CD4-positive, alpha-beta T cell treated with Interleukin-6 at 100 ng/mL for 8 hours (primary cell): ENCODE measurements at places on chromosomes 1 and 21.

- no peak for DNase-seq
These were observed 108.2 kb downstream of the CLEC20A start for GRCh38 chr1:178388418-178389145.

DNA sequence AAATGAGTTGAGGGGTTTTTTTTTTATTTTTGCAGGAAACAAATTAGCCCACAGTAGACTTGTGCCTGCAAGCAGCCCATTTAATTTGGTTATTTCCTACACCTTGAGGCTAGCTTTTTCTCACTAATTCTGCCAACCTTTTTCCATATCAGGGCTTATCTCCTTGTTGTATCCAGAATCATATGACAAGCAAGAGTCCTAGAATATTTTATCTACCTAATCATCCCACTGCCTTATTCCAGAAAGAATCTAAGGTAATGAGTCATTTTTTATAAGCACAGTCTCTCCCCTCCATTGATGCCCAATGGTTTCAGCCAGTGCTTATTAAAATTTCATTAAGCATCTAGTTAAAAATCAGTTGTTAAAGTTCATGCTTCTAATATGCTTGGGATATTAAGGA lies 324.1 kb downstream of the BARHL2 start:
- DNase-seq: no peak

DNA sequence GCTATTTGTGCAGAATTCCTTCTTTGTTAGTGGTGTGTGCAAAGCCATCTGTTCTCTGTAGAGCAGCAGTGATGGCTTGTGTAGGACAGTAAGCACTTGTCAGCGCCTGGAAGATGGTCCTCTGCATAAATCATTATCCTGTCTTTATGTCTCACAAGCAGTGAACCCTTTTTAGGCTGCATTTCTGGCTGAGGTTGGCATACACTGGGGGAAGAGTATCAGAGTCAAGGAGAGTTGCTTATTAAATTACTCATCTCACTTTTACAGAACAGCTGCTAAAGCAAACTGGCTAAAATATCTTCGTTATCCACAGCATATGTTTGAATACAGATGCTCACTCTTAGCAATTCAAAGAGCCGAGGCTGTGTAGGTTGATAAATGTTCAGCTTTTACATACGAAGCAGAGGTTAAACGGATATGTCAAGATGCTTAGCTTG lies 54.6 kb upstream of the NCAM2 start:
- DNase-seq: no peak

- DNase-seq: no peak
These were observed 75.5 kb downstream of the PSMG1 start for GRCh38 chr21:39107739-39108138.

DNA sequence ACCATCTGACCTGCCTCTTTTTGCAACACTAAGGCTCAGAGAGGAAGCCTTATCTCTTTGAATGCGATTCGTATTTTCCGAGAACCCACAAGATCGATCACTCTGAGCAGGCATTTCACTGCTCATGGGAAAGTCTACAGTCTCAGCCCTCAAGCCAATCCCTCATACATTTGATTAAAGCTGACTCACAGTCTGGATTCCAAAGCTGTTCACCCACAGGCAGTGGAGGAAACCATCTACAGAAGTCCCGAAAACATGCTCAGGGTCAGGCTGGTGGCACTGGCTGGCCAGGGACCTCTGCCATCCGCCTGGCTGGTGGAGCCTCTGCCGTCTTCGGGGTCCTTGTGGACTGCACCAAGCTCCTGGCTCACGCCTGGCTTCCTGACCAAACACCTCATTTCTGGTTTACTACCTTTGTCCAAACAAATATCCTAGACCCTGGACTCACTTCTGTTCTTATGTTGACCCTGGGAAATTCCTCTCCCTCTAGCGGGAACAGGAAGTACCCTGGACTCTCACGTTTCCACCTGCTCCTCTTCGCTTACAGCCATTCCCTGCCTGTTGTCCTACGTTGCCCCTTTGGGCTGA lies 650.0 kb downstream of the SMYD3 start:
- no peak for DNase-seq

GRCh38 chr1:14602136-14602535 lies 3.7 kb downstream of the KAZN start:
- DNase-seq: no peak

GRCh38 chr1:29247044-29247443 lies 10.7 kb downstream of the PTPRU start:
- no peak for DNase-seq

- DNase-seq: no peak
These were observed 7.5 kb downstream of the COL9A2 start for GRCh38 chr1:40309374-40310128.
